ENCODE measurements at places on chromosomes 4 and X.
A peak's percentile ranks its signal among the peaks of the same experiment; 100 is the strongest.

DNA sequence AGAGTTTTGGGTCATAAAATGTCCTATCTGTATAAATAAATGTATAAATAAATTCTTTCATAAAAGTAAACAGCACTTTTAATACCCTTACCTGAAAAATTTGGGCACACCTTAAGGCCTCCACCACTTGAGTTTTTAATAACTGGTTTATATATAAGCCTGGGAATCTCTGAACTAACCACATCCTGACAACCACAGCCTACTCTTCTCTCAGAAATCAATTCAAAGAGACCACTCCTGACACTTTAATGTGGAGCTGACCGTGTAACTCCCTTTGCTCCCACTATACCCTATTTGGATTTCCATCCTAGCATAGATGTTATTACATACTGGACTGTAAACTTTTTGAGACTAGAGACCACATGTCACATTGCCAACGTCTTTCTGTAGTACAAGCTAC, 3.5 kb downstream of the FBXL5 start:
- DNase-seq = no peak

DNA sequence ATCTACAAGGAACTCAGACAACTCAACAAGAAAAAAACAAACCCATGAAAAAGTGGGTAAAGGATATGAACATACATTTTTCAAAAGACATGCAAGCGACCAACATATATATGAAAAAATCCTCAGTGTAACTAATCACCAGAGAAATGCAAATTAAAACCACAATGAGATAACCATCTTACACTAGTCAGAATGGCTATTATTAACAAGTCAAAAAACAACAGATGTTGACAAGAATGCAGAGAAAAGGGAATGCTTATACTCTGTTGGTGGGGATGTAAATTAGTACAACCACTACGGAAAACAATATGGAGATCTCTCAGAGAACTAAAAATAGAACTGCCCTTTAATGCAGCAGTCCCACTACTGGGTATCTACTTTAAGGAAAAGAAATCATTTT, 12.1 kb downstream of the NIPAL1 start:
- no peak for DNase-seq

GRCh38 chr4:165757451-165757850, 115.6 kb upstream of the TLL1 start:
- DNase-seq = no peak

DNA sequence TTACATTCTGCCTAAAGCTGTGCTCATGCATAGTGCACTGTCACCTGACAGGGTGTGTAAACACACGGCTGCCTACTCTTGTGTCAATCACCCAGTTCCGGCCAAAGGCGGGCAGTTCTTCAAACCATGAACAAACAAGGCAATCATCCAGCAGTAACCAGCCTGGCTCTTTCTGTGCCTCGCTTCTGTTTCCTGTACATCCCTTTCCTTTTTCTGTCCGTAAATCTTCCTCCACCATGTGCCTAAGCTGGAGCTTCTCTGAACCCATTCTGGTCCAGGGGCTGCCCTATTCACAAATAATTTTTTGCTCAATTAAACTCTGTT, 60.8 kb upstream of the CBR4 start:
- DNase-seq = no peak

DNA sequence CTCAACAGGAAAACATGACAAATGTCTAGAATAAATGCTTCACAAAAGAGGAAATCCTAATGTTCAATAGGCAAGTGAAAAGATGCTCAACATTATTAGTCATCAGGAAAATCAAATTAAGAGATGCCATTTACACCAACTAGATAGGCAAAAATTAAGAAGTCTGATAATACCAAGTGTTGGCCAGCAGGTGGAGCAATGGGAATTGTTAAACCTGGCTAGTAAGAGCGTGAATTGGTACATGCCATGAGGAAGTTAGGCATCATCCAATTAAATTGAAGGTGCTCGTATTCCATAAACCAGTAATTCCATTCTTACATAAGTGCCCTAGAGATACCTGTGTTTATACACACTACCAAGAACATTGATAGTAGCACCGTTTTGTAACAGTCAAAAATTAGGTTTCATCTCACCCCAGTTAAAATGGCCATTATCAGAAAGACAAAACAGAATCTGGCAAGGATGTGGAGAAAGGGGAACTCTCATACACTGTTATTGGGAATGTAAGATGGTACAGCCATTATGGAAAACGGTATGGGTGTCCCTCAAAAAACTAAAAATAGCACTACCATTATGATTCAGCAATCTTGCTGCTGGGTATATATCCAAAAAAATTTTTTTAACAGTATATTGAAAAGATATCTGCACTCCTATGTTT, 14.0 kb upstream of the ZCCHC18 start:
- peak; percentile 27 for DNase-seq

DNA sequence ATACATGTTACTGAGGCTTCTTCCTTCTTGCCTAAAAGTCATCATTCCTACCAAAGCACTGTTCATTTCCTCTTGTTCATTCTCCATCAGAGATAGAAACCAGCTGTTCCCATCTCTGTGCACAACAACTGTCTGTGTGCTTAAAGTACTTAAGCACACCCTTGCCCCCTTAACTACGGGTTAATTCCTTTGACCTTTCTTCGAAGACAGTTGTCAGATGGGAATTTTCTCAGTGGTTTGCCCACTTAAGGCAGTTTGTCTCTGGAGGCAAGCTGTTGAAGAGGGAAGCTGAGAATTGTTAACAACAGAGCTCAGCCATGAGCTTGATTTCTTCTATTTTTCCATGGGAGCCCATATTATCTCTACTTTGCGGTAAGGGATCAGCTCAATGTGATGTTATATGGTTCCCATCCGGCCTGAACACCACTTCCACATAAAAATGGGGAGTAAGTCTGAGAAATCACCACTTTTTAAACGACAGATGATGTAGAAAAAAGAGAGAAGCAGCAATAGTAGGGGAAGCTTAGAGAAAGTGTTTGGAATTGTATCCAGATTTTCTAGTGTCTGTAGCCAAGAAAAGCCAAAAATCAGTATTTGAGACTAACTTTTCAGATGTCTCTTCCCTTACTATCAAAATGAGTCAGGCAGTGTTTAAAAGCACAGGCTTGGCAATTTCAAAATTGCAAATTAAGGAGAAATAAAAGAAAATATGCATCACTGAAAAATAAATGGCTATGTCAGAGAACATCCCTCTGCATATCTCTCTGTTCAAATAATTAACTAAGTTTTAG, 194.4 kb downstream of the SLIT2 start:
- DNase-seq = peak; percentile 60

DNA sequence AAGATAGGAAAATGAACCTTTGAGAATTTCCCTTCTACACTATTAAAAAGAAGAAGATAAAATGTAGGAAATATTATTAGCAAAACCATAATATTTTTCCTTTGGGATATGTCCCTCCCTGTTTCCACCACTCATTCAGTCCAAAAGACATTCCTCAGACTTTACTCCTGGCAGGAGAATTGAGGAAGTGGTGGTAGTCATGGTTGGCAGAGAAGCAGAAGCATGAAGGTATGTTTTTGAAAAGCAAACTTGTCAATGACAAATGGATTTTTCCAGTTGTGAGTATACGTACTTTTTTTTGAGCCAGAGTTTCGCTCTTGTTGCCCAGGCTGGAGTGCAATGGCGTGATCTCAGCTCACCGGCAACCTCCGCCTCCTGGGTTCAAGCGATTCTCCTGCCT, 13.7 kb downstream of the STAG2 start:
- no peak for DNase-seq

DNA sequence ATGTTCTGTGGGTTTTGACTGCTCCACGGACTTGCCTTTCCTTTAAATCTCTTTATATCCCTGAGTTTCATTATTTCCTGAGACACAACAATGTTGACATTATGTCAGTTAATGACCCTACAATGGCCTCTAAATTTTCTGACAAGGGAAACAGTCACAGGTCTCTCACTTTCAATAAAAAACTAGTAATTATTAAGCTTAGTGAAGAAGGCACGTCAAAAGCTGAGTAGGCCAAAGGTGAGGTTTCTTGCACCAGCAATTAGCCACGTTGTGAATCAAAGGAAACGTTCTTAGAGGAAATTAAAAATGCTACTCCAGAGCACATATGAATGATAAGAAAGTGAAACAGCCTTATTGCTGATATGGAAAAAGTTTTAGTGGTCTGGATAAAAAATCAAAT, 930.2 kb upstream of the GRID2 start:
- DNase-seq = no peak

DNA sequence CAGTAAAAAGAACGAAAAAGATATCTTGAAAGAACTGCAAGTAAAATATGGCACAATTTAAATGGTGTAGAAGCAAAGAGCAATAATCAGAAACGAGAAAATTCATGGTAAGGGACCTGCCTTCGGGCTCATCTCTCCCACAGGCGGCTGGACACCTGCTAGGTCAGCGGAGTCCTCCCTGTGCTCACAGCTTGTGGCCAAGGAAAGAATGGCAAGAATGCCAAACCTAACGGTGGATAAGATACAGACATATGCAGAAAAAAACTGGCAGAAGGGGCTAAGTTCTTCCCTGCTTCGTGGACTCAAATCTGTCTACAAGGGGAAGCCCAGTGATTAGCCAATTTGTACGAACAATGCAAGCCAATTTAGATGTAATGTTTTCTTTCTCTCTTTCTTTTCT, 152.1 kb upstream of the VCX start:
- DNase-seq = no peak

DNA sequence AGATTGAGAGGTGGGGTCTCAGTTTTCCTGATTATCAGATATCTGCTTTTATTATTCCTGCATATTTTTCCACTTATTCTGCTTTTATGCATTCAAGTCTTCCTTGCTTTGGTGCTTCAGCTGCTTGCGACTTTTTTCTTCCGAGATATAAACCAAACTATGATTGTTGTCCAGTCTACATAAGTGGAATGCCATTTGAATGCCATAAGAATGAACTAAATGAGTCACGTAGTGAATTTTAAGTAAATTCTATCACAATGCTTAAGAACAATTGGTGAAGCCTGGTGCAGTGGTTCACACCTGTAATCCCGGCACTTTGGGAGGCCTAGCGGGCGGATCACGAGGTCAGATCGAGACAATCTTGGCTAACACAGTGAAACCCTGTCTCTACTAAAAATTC, 189.1 kb downstream of the PCDH18 start:
- DNase-seq = no peak

GRCh38 chr4:112817933-112818593, 181.1 kb downstream of the LARP7 start:
- DNase-seq = no peak

- DNase-seq = no peak
Measured at GRCh38 chr4:186827534-186827897, 103.9 kb upstream of the FAT1 start.

- DNase-seq = no peak
Measured at GRCh38 chr4:147640331-147640730, 23.1 kb downstream of the TMEM184C start.

Data from NCI-H187 treated with DMSO at 0.1 percent for 48 hours (cell line).